Activated CD8-positive, alpha-beta T cell treated with anti-CD3 and anti-CD28 coated beads for 36 hours (primary cell): ENCODE measurements at places on chromosomes 5 and 9. TPM values are rescaled to one million over a fixed set of nuclear protein-coding genes. Genes with fewer than 3 reads are reported as not detected.
A peak's percentile ranks its signal among the peaks of the same experiment; 100 is the strongest.

DNA sequence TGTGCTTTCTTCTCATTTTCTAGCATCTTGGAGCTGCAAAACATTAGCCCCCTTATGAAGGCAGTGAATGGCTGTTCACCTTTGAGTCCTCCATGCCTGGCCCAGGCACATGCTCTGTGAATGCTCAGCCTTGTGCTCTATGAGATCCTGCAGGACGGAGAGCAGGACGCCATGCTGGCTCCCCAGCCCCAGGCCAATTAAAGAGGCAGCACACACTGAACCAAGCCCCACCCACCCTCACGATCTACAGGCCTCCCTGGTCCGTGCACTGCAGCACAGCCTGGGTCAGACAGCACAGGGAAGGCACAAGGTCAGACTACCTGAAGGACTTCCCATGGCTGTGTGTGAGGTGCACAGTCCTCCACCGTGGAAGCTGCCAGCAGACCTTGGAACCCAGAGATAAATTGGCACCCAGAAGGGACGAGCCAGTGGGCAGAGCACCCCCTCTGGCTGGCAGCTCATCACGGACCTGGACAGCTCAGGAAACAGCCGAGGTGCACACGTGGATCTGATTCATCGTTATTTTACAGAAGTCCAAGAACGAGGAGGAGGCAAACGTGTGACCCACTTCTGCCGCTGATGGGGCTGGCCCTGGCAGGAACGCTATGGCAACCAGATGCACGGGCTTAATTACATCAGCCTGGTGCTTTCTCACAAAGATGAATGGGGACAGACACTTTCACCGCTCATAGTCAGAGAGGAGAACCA lies 59.5 kb downstream of the OLFM1 start:
- no peaks in the 10 kb centered on the region for H3K36me3 ChIP-seq
- H3K4me3 ChIP-seq: no peak overlapping the region
- no peaks in the 10 kb centered on the region for H3K4me1 ChIP-seq
- H3K27ac ChIP-seq: no peak overlapping the region
- peaks cover 3% of the 10 kb centered on the region for H3K27me3 ChIP-seq

GRCh38 chr9:33924978-33925797 lies 108.2 kb downstream of the UBE2R2 start:
- no peak overlapping the region for H3K27ac ChIP-seq
- peaks cover 32% of the 10 kb centered on the region for H3K36me3 ChIP-seq
- no peaks in the 10 kb centered on the region for H3K27me3 ChIP-seq

The PCDHAC1 gene
- total RNA-seq: not detected

DNA sequence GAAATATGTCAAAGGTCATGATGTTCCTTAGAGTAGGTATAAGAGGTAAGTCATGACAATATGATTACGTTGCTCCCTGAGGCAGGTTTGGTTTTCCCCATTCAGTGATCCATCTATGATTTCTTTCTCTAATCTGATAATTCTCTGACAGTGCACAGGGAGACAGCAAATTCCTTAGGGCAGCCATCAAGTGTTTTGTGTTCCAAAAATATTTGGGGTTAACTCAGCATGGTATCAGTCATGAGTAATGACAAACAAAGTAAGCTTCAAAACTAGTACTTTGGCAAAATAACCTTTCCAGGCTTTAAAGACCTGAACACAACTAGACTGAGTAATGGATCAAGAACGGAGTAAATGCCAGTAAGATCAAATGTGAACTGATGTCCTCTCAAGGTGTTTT lies 55.3 kb upstream of the SPATA31E1 start:
- no peaks in the 10 kb centered on the region for H3K36me3 ChIP-seq
- H3K27ac ChIP-seq: no peak overlapping the region
- no peak overlapping the region for H3K4me3 ChIP-seq
- H3K27me3 ChIP-seq: peaks cover 8% of the 10 kb centered on the region

GRCh38 chr9:73780916-73781315 lies 629.3 kb downstream of the ANXA1 start:
- no peaks in the 10 kb centered on the region for H3K36me3 ChIP-seq
- no peak overlapping the region for H3K27ac ChIP-seq
- no peak for DNase-seq
- no peak overlapping the region for H3K4me3 ChIP-seq

DNA sequence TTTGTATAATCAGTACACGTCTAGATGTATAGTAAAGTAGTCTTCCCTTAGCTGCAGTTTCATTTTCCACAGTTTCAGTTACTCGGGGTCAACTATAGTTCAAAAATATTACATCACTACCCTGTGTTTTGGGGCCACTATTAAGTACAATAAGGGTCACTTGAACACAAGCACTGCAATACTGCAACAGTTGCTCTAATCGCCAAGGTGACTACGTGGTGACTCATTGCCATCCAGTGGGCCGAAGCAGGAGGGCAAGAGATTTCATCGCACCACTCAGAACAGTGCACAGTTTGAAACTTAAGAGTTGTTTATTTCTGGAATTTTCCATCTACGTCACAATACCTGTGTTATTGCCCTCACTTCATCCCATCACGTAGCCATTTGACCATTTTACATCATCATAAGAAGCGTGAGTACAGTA lies at the start of gene ARL14EPL:
Gene ARL14EPL, plus strand, starts transcription at position 379 of the 424 bp plus-strand sequence. CDS start 18,994 bp downstream, outside the sequence.
- no peak within 1 kb of the TSS for H3K27ac ChIP-seq
- no peak within 1 kb of the TSS for H3K4me3 ChIP-seq

- no peaks in the 10 kb centered on the region for H3K27me3 ChIP-seq
- DNase-seq: peak; percentile 51
- peaks cover 44% of the 10 kb centered on the region for H3K4me1 ChIP-seq
- H3K27ac ChIP-seq: peak overlapping the region; percentile 79
Measured at GRCh38 chr5:35919191-35919590, 19.2 kb downstream of the CAPSL start.

DNA sequence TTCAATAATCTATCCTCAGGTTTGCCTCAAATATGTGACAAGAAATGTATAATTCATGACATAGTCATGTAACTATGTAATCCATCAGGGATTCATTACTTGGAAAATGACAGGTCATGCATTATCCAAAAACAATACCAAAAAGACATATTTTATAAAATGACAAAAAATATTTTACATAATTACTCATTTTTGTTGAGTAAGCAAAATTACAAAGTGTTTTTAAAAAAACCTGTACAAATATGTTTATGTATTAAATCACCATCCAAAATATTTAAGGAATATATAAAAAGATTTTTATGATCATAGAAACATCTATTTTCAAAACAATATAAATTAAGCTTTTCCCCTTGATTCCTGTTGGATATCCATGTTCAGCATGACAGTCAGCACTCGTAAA lies 36.7 kb upstream of the ITGA2 start:
- peaks cover 15% of the 10 kb centered on the region for H3K4me1 ChIP-seq
- no peak overlapping the region for H3K4me3 ChIP-seq
- no peaks in the 10 kb centered on the region for H3K36me3 ChIP-seq
- no peak overlapping the region for H3K27ac ChIP-seq
- no peak for DNase-seq

DNA sequence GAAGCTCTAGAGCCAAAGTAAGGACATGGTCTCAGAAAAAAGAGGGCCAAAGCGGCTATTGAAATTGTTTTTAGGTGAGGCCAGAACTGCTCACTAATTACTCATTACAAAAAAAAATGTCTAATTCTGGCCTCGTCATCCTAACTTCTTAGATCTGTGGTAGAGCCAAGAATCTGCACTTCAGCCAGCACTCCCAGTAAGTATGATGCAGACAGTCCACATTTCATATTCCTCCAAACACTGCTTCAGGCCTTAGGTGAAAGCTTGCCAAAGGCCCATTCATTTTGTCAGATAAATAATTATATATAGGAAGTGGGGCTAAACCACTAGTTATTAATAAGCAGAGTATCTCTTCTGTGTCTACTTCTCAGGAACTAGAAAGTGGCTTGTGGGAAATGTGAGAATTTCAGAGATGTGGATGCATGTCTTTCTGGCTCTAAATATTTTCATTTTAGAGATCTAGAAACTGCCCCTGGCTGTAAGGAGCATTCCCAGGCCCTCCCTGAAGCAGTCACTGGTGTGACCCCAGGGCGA lies 554.0 kb downstream of the TLE4 start:
- DNase-seq: no peak
- no peaks in the 10 kb centered on the region for H3K4me1 ChIP-seq
- peaks cover 4% of the 10 kb centered on the region for H3K27me3 ChIP-seq
- H3K4me3 ChIP-seq: no peak overlapping the region
- no peaks in the 10 kb centered on the region for H3K36me3 ChIP-seq

The PCDHGB3 gene
- total RNA-seq: 0.16 TPM

- peaks cover 1% of the 10 kb centered on the region for H3K27me3 ChIP-seq
- H3K4me3 ChIP-seq: peak overlapping the region; percentile 42
- H3K36me3 ChIP-seq: no peaks in the 10 kb centered on the region
- peak overlapping the region; percentile 74 for H3K27ac ChIP-seq
Measured at GRCh38 chr5:160507221-160507721, 85.6 kb downstream of the PTTG1 start.

The HTR4 gene
- not detected for total RNA-seq

The SPINK13 gene
- not detected for total RNA-seq

- H3K27me3 ChIP-seq: peaks cover 7% of the 10 kb centered on the region
- H3K36me3 ChIP-seq: no peaks in the 10 kb centered on the region
Measured at GRCh38 chr5:142540922-142541422, 144.9 kb downstream of the FGF1 start.
